CD4-positive, alpha-beta T cell treated with Interferon gamma for 1 hour (primary cell): ENCODE measurements at places on chromosomes 13 and 19.

GRCh38 chr19:30390356-30390988 is 18.3 kb downstream of the ZNF536 start:
- DNase-seq: no peak

- DNase-seq: no peak
Observed at GRCh38 chr13:89923736-89924135, 1423.8 kb upstream of the MIR17HG start.

- no peak for DNase-seq
Observed at GRCh38 chr19:47331490-47331889, 485 bp upstream of the C5AR2 start.

DNA sequence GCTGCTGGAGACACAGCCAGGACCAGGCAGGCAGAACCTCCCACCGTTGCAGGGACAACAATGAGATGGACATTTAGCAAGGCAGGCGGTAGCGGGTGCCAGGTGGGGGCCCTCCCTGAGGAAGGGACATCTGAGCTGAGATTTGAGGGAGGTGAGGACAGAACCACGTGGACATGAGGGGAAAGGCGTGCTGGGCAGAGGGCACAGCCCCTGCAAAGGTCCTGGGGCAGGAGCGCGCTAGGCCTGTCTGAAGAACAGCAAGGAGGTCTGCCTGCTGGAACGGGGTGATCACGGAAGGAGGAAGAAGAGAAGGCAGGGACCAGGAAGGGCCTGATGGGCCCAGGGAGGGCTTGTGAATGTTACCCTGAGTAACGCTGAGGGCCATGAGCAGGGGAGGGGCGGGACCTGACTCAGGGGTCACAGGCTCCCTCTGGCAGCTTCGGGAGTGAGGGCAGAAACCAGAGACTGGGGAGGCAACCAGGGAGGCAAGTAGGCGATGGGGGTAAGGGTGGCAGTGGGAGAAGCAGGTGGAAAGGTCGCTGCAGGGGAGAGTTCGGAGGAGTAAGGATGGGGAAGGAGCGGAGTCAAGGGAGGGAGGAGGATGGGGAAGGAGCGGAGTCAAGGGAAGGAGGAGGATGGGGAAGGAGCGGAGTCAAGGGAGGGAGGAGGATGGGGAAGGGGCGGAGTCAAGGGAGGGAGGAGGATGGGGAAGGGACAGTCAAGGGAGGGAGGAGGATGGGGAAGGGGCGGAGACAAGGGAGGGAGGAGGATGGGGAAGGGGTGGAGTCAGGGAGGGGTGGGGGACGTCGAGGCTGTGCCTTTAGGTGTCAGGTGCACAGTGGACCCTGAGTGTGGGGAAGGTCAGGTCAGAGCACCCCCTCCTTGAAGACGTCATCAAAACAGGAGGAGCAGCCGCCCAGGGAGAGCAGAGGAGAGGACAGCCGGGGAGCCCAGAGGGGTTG is 15.7 kb upstream of the B3GNT3 start:
- DNase-seq: peak; percentile 53

DNA sequence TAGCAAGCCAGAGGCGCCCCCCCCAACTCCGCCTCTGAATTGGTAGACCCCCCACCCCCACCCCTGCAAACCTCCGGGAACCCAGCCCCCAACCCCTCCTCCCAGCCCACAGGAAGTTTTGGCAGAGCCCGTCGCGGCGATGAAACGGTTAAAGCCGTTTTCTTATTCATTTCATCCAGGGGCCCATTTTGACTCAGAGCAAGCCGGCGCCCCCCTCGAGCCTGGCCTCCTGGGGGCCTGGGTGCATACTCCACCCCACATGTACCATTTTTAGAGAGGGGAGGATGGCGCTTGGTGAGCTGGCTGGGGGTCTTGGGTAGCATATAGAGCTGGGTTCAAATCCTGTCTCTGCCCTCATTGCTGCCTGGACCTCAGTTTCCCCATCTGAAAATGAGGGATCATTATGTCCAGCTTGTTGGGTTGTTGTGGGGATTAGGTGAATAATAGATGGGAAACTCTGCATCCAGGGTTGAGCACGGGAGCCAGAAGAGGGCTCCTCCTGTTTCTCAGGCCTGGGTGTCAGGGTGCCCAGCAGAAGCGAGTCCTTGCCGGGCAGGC is 7.9 kb upstream of the JUNB start:
- DNase-seq: no peak

- no peak for DNase-seq
Observed at GRCh38 chr13:70964124-70964523, 855.9 kb upstream of the KLHL1 start.

- DNase-seq: no peak
Observed at GRCh38 chr13:42891591-42891990, 100.5 kb downstream of the EPSTI1 start.

- no peak for DNase-seq
Observed at GRCh38 chr13:90532861-90533492, 814.5 kb upstream of the MIR17HG start.

DNA sequence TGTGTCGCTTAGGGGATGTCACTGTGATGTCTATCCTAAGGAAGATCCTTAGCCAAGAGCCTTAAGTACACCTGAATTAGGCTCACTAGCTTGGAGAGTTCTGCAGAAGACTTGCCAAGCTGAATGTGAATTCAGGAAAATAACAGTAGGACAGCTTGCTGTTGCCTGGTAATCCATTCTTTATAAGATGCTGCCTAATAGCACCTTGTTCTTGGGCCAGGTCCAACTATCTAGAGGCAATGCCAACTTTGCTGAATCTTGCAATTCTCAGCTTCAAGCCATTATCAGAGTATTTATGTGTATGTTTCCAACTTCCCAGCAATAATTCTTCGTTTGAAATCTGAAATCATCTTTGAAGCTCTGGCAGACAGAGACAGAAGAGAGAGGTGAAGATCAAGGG is 102.8 kb downstream of the PCDH17 start:
- no peak for DNase-seq

- no peak for DNase-seq
Observed at GRCh38 chr13:99873832-99874430, 97.6 kb downstream of the ZIC5 start.

GRCh38 chr13:36377826-36378468 is 31.8 kb upstream of the SPART start:
- no peak for DNase-seq

DNA sequence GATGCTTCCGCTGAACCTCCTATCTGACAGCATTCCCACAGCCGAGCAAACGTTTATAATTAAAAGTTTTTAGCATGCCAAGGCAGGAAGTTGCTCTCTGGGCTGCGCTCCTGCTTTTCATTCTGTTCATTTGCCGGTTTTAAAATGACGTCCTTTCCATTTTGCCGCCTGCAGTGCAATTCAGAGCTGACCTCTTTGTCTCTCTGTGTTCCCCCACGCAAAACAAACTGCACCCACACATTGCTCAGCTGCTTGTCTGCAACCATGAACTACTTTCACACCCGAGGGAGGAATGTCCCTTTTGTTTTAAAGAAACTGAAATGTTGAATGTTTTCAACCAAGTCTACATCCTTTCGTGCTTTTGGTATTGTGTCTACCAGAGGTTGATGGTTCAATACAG is 416.5 kb downstream of the EFNB2 start:
- DNase-seq: no peak

DNA sequence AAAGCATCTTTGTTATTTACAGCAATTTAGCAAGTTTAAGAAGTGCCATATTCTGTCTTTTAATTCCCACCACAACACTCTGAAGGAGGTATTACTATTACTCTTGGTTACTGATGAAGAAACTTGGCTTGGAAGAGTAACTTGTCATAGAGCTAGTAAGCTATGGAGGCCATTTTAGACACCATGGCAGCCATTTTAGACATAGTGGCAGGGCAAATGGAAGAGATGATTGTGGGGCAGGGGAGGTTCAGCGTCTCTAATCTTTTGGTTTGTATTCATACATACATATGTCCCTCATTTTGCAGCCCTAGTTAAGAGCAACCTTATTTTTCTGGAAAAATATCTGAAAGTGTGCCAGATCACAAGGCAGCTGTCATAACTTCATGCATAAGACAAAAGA is 82.6 kb upstream of the SOX1 start:
- no peak for DNase-seq

GRCh38 chr19:9620842-9621155 is 233 bp downstream of the ZNF561 start:
- no peak for DNase-seq

DNA sequence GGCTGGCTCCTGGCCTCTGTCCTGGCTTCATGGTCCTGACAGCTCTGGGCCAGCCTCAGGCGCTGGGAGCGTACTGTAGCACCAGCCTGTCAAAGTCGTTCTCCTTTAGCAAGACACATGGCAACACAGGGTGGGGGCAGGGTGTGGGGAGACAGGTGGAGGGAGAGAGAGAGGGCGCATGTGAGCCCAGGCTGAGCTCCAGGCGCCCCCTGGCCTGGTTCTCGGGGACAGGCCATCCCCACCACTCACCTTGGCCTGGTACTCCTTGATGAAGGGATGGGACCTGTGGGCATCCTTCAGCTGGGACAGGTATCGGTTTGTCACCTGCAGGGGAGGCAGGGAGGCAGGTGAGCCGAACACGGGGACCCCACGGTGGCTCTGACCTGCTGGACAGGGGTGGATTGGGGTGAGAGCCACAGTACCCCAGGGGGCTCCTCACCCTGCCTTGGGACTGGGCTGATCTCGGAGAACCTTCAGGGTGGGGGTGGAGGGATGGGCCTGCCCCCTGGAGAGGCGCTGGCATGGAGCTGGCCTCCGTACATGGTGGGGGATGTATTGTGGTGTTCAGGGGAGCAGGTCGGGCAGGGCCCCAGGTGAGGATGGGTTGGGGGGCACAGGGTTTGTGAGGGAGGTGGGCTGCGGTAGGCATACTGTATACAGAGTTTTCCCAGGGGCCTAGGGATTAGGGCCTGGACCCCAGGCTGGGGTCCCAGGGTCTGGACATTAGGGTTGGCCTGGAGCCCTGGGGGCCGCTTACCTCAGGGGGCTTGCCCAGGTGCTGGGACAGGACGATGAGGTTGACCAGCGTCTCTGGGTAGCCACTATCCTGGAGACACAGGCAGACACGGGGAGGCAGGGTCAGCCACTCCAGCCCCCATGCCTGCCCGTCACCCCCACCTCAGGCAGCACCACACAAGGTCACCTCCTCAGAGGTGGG is 3.9 kb upstream of the CERS1 start:
- DNase-seq: no peak

- DNase-seq: no peak
Observed at GRCh38 chr13:96762876-96763275, 231.4 kb downstream of the OXGR1 start.

GRCh38 chr13:95276037-95276505 is 25.2 kb downstream of the ABCC4 start:
- DNase-seq: no peak

DNA sequence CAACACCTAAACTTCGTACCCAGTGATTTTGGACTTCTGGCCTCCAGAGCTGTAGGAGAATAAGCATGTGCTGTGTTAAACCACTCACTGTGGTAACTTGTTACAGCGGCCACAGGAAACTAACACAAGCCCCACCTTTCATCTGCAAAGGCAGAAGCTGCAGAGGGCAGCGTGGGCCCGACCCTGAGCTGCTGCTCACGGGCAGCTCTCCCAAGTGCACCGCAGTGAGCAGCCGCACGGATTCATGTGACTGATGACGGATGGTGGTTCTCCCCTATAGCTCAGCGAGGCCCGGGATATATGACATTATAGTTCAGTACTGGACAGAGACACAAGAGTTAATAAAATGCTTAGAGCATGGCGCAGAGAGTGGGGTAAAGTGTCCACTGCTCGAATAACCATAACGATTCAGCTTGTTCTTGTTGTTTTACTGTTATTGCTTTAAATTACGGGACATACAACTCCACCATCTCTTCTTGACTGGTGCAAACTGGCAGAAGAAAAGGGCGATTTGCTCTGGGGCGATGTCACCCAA is 21.9 kb downstream of the VRK3 start:
- peak; percentile 7 for DNase-seq

GRCh38 chr19:2047449-2048103 is 3.5 kb downstream of the MKNK2 start:
- no peak for DNase-seq

- no peak for DNase-seq
Observed at GRCh38 chr13:43766725-43767124, 20.0 kb downstream of the ENOX1 start.

DNA sequence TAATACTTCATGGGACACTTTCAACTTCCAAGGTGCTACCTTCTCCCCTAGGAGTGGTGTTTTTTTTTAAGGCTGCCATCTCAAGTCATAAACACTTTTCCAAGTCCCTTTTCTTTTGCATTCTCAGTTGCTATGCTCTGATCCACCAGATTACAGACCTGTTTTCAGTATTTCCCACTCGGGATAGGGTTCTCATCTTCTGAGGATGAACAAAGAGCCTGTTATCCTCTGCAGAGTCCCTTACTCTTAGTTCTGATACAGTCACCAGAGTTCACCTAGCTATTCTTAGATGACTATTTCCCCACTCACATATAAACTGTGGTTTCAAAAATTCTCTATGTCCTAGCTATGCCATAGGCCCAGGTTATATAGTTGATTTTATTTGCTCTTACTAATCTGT is 15.9 kb downstream of the ZDHHC20 start:
- DNase-seq: no peak

DNA sequence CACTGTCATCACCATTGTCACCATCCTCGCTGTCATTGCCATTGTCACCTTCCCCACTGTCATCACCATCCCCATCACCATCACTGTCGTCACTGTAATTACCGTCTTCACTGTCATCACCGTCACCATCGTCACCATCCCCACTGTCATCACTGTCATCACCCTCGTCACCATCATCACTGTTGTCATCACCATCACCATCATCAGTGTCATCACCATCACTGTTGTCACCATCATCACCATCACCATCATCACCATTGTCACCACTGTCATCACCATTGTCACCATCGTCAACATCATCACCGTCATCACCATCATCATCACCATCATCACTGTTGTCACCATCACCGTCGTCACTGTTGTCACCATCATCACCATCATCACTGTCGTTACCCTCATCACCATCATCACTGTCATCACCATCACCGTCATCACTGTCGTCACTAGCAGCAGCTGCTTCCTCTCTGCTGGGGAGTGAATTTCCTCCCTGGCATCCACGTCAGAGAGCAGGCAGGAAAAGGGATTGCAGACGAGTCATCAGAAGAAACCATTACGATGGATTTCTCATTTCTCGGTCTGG is 27.3 kb downstream of the TMEM255B start:
- no peak for DNase-seq

DNA sequence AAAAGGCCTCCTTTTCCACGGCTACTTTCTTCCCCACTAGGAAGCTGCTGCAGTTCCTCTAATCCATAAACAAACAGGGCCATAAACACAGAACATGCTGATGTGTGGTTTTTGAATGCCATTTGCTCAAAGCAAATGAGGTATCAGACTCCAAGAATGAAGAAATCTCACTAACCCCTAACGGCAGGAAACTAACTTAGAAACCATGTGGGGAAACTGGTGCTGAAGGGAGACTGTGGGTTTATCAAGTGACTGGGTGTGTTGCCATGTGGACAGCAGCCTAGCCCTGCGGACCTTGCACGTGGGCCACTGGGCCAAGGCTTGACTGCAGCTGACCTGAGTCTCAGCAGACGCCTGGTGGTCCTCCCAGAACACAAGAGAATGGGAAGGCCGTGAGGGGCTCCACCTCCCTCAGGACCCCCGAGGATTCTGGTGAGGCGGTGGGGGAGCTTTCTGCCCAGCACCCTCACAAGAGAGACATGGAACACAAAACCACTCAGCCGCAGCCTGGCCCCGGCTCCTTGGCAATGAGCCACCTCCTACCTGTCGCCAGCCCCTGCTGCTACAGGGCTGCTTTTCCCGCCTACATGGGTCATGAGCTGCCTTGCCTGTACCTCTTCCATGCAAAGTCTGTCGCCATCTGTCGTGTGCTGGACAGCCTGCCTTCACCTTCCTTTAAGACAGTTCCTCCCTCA is 10.6 kb downstream of the SLC15A1 start:
- DNase-seq: no peak
